ENCODE measurements at places on chromosomes 5 and 9.

DNA sequence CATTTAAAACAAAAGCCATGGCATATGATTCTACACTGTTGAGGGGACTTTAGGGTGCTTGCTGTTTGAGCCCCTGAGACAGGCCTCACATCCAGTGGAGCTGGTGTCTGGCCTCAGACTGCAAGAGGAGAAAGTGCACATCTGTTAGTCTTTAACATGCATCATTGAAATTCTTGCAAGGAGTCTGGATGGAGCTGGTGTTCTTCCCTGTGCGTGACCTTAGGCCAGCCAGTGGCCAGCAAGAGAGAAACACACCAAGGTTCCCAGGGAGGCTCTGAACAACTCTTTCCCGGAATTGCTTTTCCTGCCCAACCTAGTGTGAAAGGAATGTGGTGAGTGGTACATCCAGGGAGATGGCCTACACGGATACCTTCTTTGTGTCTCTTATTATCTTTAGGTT lies 282.8 kb upstream of the TNC start:
- no peak for DNase-seq

- DNase-seq = no peak
Observed at GRCh38 chr5:112958093-112959088, 18.2 kb upstream of the DCP2 start.

GRCh38 chr5:101278011-101278687 lies 375.1 kb upstream of the ST8SIA4 start:
- DNase-seq = no peak

- DNase-seq = no peak
Observed at GRCh38 chr5:59722874-59723273, 170.7 kb downstream of the PDE4D start.

DNA sequence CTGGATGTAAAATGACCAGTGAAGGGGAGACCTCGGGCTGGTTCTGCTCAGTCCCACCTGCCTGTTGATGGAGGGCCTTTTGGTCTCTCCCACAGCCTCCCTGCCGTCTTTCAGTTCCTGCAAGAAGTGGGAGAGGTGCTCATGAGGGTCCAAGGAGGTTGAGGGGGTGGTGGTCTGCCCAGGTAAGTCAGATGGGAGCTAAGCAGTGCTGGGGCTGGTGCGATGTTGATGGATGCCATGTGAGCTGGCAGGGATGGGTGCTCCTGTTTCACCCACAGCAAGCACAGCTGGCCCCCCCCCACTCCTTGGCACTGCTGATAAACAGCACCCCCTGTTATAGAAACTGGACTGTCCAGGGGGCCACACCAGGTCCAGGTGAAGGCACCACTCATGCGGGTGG lies 145.6 kb downstream of the NSG2 start:
- no peak for DNase-seq

DNA sequence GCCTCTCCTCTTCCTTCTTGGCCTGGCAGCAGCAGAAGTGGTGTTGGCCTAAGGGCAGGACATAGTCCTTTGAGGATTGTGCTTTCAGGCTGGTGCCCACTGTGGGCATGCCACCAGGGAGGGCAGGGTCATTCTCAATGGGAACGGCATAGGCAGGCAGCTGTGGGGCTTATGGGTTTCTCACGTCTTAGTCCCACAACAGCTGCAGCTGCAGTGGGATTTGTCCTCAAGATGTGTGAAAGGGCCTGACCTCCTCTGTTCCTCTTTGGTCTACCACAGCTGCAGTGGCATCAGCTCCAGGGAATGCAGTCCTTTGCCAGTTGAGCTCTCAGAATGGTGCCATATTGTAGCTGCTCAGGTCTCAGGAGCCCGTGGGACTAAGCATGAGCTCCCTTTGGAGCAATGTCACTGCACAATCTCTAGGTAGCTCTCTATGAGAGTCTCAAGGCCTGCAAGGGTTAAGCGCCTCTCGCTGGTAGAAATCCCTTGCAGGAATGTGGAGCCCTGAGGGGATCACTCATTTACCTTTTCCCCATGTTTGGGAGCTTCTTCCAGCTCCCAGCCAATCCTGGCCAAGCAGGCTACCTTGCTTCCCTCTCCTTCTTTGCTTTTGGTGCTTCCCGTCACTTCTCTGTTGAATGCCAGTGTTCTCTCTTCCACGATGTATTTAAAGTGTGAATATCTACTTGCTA lies 104.8 kb downstream of the GNA14 start:
- no peak for DNase-seq

- DNase-seq = no peak
Observed at GRCh38 chr5:57246426-57246825, 72.6 kb downstream of the GPBP1 start.

DNA sequence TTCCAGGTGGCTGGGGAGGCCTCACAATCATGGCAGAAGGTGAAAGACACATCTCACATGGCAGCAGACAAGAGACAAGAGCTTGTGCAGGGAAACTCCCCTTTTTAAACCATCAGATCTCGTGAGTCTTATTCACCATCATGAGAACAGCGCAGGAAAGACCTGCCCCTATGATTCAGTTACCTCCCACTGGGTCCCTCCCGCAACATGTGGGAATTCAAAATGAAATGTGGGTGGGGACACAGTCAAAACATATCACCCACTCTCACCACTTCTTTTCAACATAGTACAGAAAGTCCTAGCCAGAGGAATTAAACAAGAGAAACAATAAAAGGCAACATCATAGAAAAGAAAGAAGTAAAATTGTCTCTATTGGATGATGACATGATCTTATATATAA lies 223.4 kb upstream of the SLC24A2 start:
- DNase-seq = no peak

DNA sequence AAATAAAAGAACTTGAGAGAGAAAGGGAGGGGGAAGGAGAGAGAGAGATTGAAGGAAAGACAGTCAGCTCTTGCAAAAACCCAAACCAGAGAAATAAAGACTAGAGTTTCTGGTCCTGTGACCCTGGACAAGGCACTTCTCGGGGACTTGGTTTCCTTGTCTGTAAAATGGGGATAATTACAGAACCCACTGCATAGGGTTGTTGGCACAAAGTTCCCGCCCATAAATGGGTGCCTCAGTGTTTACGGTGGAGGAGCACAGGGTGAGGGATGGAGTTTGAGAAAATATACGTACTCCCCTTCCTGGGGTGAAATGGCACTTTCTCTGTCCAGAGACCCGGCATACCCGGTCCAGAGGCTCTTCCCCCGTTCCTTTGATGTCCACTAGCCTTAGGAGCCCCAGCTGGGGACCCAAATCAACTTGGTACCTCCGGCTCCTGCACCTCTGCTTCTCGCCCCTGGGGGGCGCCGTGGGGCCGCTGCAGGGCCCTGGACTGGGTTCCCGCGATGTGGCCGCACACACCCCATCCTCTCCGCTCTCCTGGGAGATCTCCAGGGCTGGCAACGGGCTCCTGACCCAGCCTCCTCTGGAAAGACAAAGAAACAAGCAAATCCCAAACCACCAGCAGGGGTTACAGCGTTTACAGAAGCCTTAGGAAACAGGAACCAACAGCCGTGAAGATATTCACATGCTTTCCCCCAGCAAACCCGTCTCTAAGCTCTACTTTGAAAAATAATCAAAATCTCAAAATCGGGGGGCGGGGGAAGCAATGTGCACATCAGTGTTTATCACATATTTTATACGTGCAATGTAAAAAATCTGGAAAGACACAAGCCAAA lies 26.3 kb downstream of the PTGES start:
- DNase-seq = peak; percentile 64

- DNase-seq = no peak
Observed at GRCh38 chr9:1637401-1637800, 377.7 kb upstream of the SMARCA2 start.

GRCh38 chr5:155270725-155271124 lies 257.2 kb downstream of the KIF4B start:
- DNase-seq = no peak

DNA sequence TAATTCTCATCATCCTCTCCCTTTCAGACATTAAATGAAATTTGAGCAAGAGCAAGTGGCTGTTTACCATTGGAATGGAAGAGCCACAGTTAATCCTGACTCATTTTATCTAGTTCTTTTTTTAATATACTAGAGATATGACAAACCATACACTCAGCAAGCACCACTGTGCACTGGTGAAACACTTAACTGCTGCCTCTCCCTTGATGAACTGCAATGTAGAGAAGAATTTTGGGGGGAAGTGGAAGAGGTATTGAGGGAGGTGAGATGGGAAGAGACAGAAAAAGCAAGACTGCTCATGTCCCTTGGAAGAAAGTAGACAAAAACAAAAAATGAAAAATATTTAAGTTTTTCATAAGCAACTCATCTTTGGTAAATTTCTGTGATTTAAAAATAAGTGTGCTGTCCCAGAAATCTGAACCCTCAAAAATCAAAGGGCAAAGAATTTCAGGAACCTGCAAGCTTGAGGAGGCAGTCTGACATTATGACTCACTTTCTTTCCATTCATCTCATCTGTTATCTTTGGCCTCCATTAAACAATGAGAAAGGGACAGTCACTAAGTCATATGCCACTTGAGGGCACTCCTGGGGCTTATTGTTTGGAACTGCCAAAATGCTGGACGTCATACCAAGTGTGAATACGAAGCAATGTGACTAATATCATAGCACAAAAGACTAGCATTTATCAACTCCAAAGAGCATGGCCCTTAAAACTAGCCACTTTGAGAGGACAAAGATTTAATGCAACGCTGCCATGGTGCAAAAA lies 566.8 kb upstream of the DMAC1 start:
- no peak for DNase-seq

DNA sequence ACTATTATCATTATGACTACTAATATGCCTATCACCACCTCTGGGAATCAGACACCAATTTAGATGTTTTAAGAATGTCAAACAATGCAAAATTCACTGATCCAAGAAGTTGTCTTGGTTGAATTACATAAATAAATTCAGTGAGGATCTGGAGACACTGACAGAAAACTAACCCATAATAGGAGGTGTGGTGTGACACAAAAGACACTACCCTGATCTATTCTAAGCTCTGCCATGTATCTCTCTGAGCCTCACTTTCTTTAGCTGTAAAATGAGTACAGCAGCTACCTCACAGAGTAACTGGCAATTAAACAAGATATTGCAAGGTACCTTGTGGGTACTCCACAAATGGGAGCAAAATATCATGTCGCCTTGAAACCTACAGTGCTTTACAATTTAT lies 7.5 kb downstream of the CDK5RAP2 start:
- DNase-seq = no peak

DNA sequence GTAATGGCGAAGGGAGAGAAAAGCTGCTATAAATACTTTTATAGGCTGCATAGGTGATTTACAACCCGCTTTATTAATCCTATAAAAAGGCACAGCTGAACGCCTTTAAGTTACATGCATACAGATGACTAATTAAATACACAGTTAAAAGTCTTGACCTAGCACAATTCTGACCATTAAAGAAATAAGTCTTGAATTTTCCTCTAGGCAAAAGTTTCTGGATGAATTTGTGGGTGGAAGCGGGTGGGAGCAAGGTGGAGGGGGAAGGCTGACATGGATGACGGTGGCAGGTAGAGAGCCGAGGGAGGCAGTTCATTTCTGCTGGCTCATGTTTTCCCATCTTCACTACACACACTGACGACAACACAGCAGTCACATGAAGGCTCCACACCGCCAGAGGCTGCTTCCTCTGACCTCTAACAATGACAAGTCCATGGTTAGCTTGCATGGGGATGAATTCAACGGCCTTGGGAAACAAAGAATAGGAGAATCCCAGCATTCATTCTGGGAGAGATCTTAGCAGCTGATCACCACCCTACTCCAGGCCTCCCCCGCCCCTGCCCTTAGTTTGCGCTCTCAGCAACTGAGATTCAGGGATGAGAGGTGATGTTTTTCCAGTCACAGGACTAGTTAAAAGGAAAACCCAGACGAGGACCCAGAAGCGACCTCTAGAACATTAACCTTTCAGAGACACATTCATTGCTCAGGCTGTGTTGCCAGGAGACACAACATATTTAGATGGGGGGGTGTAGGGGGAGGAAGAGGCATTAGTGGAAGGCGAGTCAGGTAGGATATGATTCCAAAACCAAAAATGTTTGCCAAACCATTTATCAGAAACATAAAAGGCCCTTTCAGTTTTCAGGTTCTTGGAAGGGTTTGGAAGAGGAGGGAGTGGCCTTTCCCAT lies 329.3 kb downstream of the PIK3R1 start:
- no peak for DNase-seq

- DNase-seq = peak; percentile 69
Observed at GRCh38 chr5:126449751-126450271, 26.6 kb downstream of the GRAMD2B start.

GRCh38 chr9:93898502-93899426 lies 56.4 kb downstream of the BARX1 start:
- peak; percentile 37 for DNase-seq
